ENCODE measurements at places on chromosomes 11 and 22. TPM values are rescaled to one million over a fixed set of nuclear protein-coding genes. Genes with fewer than 3 reads are reported as not detected.

DNA sequence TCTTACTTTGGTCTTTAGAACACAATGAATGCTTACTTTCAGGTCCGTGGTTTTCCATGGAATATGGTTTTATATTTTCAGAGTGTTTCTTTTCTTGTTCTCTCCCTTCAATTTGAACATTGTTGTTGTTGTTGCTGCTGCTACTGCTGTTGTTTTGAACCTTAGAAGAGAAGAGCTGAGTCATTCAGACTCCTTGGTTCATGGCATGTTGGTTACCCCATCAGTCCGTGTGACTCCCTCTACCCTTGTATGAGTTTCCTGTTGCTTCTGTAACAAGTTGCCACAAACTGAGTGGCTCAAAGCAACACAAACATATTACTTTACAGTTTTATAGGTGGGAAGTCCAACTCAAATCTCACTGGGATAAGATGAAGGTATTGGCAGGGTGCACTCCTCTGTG, 511.0 kb downstream of the INSC start:
- no peaks in the 10 kb centered on the region for H3K36me3 ChIP-seq
- no peak for DNase-seq
- no peak overlapping the region for H3K27ac ChIP-seq
- H3K27me3 ChIP-seq, result no peaks in the 10 kb centered on the region
- H3K4me1 ChIP-seq, result no peaks in the 10 kb centered on the region

GRCh38 chr22:24188705-24189248, 7.5 kb downstream of the SUSD2 start:
- no peak for DNase-seq
- H3K27me3 ChIP-seq, result no peaks in the 10 kb centered on the region
- H3K4me3 ChIP-seq, result no peak overlapping the region
- H3K36me3 ChIP-seq, result no peaks in the 10 kb centered on the region

DNA sequence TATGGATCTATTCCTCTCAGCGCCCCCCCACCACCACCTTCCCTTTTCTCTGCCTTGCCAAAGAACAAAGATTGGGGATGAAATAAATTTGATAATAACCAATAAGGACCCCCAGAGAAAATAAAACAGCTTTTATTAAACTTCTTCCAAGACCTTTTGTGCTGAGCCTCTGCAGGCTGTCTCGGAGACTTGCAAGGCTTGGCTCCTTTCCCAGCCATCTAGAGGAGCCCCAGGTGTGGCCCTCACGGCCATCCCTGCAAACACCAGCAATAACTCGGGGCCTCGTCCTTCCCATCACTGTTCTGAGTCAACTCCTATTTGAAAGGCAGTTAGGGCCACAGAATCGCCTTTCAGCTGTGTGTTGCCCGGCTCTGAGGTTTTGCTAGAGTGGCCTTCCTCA, 51.2 kb upstream of the LMO1 start:
- no peaks in the 10 kb centered on the region for H3K4me1 ChIP-seq
- no peak overlapping the region for H3K27ac ChIP-seq
- no peaks in the 10 kb centered on the region for H3K36me3 ChIP-seq
- H3K4me3 ChIP-seq, result no peak overlapping the region

The SLC6A5 gene
- not detected for total RNA-seq

The TKFC gene
- 172 TPM for total RNA-seq

Measured in Peyer's patch (tissue), 4 donors.